Panc1 (cell line): ENCODE measurements at places on chromosomes 1 and 21.

DNA sequence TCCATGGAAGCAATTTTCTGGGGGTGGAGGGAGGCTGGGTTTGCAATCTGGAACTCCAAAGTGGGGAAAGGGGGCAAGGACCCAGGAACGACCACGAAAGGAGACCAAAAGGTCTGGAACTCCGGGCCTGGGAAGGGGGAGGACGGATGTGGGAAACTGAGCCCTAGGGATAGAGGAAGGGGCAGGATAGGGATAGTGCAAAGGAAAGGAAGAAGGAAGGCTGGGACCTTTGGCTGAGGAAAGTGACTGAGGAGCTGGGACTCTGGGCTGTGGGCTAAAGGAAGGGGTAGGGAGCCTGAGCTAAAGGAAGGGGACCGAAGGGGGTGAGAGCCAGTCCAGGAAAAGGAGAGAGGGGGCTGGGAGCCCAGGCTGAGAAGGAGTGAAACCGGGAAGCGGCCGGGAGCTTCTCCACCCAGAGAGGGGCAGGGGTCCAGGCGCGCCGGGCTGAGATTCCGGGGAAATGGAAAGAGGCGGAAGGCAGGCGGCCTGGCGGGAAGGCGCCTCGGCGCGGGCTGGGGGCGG, 395 bp downstream of the SLC9A1 start:
- no peak for DNase-seq

GRCh38 chr1:209884665-209885117, 53.3 kb upstream of the SYT14 start:
- DNase-seq = peak; percentile 85

- no peak for DNase-seq
Measured at GRCh38 chr1:33305016-33305415, 15.9 kb downstream of the A3GALT2 start.

DNA sequence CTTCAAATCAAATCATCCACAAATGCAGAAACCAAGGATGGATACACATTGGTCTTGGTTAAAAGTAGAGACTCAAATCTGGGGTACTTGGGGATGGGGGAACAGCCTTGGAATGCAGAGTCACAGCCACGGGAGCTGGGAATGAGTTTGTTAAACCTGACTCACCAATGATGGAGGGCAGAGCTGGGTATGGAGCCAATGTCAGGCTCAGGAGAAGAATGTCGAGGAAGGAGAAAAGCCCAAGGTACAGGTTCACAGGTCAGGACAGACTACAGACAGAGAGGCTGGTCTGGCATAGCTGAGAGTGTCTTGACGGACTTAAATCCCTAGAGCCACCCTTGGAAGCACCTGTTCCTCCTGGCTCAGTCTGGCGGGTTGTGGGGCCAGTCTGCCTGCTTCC, 237.6 kb downstream of the NTNG1 start:
- DNase-seq = no peak
